Stimulated activated memory B cell treated with anti-CD40 and anti-IgM and Interleukin-4, amounts not matched to agents 10 μg/mL and 1 μg/mL and 100 μg/mL, for 72 hours (primary cell): ENCODE measurements at places on chromosomes 3 and 15.

DNA sequence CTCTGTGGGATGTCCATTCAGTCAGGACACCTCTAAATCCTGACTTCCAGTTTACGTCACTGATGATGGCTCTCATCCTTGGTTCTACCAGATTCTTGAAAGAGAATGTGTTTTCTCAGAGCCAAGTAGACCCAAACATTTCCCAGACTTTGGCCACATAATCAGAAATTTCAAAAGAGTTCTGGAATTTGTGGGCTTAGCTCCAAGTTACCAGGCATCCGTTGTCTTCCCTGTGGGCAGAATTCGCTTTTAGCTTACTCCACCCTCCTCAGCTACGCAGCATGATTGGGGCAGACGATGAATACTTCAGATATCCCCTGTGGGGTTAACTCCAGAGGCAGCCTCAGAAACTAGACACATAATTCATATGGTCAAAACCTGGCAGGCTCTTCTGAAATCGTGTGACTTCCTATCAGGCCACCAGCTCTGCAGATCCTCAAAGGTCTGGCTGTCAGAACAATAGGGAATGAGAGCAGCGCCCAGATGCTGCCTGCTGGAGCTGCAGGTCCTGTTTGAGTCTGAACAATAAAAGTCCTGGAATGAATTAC is 30.6 kb downstream of the CRTC3 start:
- no peak for ATAC-seq

- no peak for ATAC-seq
Observed at GRCh38 chr15:96766366-96766765, 435.9 kb downstream of the NR2F2 start.

DNA sequence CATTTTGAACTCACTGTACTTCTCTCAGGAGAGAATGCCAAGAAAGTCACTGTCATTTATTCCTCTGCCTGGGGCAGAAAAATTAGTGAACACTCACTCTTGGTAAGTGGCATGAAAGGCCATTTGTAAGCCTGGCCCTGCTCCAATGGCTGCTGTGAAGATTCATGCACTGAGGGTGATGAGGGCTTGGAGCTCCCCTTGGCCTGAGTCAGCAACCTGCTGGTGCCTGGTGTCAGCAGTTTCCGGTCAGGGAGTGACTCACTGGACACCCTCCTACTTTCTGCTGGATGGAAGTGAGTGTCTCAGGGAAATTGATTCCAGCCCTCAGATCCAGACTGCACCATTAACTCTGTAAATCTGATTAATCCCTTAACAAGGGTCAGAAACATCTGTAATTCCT is 37.6 kb downstream of the TRA2B start:
- no peak for ATAC-seq

DNA sequence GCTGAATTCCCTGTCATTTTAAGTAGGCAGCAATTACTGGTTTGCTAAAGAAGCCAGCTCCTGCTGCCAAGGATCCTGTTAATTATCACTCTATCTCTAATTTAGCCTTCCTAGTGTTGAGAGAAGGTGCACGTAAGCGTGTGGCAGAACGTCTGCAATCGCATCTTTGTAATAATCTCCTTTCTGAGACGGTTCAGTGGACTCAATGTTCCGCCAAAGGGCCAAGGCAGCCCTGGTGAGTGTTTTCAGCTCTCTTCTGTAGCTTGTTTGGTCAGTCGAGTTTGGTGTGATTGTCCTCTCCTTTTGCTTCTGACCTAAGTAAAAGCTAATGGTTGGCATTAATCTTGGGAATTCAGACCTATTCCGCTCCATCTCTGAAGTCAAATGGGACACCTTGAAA is 24.2 kb downstream of the MITF start:
- ATAC-seq = no peak

- ATAC-seq = no peak
Observed at GRCh38 chr3:33146791-33147445, 33.1 kb downstream of the CRTAP start.

DNA sequence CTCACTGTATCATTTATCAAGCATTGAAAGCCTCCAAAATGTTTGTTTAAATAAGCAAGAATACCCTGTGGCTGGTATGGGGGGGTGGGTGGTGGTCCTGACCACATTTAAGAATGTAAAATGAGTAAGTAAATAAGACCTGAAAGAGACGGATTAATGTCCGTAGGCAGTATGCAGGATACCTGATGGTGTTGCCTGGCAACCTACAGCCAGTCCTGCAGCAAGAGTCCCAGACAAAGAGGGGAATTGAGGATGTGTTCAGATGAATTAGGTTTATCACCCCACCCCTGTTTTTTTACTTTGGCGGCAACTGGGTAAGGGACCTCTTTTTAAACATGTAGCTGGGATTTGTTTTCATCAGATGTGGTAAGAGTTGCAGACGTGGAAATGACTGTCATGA is 99.8 kb upstream of the BFSP2 start:
- no peak for ATAC-seq
